ENCODE measurements at places on chromosomes 12 and 14. TPM values are rescaled to one million over a fixed set of nuclear protein-coding genes. Genes with fewer than 3 reads are reported as not detected.
A peak's percentile ranks its signal among the peaks of the same experiment; 100 is the strongest.

GRCh38 chr12:29220632-29221336 is 71.7 kb downstream of the FAR2 start:
- DNase-seq, result no peak

GRCh38 chr12:29073631-29074239 is 75.3 kb upstream of the FAR2 start:
- DNase-seq, result peak; percentile 7

Gene SMOC1
- total RNA-seq, result 0.04 TPM

DNA sequence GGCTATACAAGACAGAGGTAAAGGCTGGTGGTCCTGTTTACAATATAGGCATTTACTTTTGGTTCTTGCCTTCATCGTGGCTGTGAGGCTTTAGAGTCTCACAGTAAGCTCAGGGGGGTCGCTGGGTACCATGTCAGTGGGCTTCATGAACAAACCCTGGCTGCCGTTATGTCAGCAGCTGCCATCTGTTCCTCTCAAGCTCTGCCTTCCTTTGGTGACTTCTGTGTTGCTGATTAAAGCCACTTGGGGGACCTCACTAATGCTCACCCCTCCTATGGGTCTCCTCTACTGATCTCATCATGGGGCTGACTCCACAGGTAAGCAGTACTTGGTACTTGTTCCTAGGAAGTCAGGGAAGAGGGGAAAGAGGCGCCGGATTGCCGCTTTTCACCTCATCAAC is 268.7 kb downstream of the TTC6 start:
- DNase-seq, result no peak

- DNase-seq, result no peak
Observed at GRCh38 chr12:55686366-55687010, 21.2 kb downstream of the ITGA7 start.

DNA sequence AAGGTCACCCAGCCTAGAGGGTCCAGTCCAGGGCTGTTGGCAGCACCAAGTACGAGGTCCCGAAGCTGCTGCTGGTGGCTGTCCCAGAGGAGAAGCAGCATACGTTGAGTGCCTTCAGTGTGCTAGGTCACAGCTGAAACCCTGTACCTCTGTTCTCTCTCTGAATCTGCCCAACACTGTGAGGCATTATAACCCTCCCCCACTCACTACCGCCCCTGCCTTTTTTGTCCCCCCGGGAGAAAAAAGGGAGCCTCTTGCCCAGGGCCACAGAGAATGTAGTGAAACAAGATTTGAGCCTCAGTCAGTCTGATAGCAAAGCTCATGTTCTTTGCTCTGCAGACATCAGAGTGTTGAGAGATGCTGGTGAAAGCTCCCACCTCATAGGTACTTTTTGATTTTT is 53.4 kb downstream of the PPP2R5C start:
- DNase-seq, result no peak

Gene FSCB
- not detected for total RNA-seq

GRCh38 chr12:66786531-66787308 is 107.8 kb upstream of the GRIP1 start:
- no peak for DNase-seq

- DNase-seq, result no peak
Observed at GRCh38 chr14:69376439-69376838, 21.7 kb downstream of the ERH start.

Gene SERPINA10
- not detected for total RNA-seq

- DNase-seq, result no peak
Observed at GRCh38 chr14:49008363-49008762, 577.8 kb downstream of the RPS29 start.

Gene TPH2
- 0.14 TPM for total RNA-seq

Measured in pulmonary artery endothelial cell (primary cell).